ENCODE measurements at places on chromosomes 5 and 9.

DNA sequence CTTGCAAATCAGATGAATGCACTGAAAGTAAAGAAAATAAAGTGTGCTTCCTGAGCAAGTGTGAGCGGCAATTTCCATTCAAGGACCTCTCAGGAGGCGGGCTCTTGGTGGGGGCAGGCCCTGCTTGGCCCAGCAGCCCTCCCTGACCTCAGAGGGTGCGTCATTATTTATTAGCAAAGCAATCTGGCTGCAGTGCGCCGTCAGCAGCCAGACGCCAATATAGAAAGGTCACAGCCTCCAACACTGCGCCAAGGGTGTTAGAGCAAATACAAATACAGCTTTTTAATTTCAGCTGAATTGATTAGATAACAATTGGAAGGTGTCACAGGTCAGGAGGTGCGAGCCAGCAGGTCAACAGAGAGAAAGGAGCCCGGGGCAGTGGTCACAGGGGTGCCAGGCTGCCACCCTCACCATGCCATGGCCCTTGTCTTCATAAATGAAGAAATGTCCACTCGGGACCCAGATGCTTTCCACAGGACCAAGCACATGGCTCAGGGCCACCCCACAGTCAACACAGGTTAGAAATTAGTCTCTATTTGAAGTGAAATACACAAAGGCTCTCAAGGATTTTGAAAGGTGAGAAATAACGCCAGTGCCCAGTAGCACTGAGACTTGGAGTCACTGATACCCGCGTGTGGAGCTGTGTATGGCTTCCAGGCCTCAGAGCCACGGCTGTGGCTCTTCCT lies 309.8 kb downstream of the IRX2 start:
- no peak for DNase-seq

DNA sequence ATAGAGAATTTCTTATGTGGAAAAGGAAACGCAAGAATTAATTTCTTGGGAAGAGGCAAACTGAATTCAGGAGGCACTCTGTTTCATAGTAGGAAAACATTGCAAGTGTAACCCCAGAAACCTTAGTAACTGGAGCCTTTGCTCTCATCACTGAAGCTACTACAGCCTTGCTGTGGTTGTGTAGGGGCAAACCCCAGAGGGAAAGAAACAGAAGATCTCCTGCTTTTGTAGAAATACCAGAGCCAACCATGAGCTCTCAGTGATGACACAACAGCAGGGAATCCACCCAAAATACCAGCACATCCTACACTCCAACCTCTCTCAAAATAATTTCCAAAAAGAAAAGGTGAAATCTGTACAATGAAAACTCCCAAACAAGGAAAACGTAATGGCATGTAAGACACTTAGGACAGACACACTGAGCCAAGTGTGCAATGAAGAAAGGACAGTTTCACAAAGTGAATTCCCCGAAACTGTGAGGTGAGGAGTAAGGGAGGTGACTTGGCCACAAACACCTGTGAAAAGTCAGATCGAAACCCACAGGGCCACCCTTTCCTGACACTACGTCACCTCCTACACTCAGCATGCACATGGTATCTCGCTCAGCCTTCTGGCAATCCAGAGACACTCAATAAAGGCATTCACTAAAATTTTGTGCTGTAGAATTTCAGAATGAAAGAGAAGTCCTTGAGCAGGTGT lies 8.5 kb upstream of the ACSL6 start:
- no peak for DNase-seq

- DNase-seq = no peak
Observed at GRCh38 chr9:126673689-126674364, 60.1 kb downstream of the LMX1B start.

DNA sequence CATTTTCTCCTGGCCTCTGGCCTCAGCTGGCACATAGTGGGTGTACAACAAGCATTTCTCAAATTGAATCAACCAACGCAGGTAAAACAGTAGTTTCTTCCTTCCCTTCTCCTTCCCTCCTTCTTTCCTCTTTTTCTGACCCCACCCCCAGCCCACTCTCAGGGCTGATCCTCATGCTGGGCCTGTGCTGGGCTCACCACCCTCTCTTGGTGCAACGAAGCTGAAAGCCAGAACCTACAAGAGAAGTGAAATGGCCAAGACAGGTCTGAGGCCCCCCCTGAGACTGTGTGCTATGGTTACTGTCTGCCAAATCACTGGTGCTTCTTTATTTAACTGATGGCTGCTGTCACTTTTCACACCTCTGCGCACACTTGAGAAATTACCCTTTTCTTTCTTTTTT lies 53.0 kb upstream of the BOD1 start:
- DNase-seq = no peak

GRCh38 chr5:181149355-181149754 lies 2.0 kb downstream of the OR2V2 start:
- DNase-seq = no peak

- DNase-seq = no peak
Observed at GRCh38 chr5:171486613-171487012, 67.2 kb downstream of the FGF18 start.

DNA sequence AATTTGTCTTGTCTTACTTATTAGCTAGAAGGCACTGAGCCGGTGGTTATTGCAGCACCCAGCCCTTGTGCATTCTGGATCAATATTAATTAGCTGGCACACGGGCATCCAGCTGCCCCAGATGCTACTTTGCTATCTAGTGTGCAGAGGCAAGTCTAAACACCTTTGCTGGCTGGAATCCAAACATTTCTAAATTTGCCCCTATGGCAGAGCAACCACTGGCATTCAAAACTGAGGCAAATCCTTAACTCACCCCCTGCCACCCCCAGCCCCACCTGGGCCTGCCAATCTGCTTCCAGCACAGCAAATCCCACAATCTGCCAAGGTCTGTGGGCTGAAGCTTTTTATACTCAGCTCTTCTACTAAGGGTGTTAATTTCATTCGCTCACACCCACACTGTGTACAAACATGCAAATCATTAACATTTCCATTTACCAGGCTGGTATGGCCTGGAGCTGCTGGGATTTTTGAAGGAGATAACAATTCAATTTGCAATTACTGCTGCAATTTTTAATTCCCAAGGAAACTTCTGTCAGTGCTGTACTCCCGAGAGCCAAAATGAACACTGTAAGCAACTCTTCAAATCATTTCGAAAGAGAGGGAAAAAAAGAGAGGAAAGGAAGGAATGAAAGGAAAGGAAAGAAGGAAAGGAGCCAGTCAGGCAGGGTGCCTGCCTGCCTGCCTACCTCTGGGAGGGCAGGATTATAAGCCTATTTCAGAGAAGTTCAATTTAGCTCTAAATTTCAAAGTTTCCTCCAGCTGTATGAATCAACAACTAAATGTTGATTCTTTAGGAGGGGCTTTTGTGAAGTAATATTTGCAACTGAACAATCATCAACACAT lies 35.5 kb downstream of the RAPGEF1 start:
- no peak for DNase-seq

DNA sequence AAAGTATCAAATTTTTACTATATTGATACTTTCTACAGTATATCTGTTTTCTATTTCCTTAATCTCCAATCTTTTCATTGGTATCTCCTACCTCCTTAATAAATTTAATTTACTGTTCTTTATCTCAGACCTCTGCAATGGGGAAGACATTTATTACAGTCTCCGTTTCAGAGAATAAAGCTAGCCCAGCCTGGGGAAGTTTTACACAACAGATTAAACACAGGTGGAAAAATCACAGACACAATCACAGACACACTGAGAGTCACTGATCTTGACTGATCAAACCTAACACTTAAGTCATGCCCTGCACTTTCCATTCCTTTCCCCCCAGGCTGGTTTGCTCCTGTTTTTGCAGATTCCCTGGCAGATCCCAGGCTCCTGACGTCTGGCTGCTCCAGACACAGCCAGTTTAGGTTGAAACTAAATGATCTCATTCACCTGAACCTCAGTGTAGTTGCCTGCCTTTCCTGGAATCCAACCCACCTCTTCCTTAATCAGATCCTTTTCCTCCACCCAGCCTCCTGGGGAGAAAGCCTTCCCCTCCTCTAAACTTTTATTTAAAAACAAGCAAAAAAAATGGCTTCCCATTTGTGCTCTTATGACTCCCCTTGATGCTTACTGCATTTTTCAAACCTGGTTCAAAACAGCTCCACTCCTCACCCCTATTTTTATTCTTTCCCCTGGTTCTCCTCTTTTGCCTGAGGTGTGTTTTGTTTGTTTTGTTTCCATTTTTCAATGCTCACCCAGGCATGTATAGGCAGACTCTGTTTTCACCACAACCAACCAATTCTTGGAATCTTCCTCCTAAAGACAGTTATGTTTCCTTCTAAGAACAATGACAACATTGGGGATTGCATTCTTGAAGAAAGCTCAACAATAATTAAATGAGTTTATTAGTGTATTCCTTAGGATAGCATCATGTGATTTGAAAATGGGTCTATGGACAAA lies 29.5 kb upstream of the OSMR start:
- no peak for DNase-seq

DNA sequence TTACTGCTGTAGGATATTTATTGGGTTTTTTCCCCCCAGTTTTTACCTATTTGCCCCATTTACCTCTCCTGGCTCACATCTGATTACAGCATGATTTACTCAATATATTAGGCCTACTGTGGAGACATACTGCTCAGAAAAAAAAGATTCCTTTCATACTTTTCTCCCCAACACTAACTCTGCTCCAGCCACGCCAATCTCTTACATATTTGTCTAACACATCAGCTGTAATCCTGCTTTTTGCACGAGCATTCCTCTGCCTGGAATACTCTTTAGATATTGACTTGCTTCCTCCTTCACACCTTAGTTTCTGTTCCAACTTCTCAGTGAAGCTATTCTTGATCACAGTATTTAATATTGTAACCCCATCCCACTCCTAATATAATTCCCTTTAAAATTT lies 158.1 kb upstream of the VCAN start:
- peak; percentile 40 for DNase-seq

DNA sequence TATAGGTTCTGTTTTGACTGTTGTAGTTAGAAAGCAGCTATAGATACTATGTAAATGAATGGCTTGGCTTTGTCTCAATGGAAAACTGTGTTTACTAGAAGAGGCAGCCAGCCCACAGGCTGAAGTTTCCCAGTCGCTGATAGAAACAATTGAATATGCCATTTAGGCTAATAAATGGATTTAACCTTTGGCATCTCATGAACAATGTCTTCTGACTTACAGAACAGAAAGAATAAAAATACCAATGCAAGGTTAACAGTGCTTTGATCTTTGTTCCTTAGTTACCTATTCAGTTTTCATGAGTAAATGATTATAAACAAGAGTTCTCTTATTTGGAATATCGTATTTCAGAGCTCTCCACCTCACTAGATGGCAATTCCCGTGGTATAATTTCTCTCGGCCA lies 120.6 kb downstream of the PAM start:
- no peak for DNase-seq

DNA sequence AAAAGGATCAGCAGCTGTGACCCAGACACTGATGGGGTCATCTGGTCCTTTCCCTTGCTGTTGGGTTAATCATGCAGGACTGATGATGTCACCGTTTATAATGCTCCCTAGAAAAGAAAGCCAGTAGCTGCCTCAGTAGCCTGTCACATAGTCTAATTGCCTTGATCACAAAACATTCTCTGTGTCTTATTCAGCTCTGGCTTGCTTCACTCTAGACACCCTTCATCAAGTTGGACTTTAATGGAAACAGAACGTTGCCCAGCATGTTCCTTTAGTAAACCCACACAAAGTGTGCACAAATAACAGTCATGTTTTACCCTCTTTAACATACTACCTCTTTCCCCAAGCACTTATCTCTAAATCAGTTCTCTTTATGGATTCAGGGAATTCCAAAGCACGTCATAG lies 170.8 kb downstream of the SGCD start:
- peak; percentile 65 for DNase-seq

- no peak for DNase-seq
Observed at GRCh38 chr5:1509346-1510085, 14.2 kb downstream of the LPCAT1 start.

DNA sequence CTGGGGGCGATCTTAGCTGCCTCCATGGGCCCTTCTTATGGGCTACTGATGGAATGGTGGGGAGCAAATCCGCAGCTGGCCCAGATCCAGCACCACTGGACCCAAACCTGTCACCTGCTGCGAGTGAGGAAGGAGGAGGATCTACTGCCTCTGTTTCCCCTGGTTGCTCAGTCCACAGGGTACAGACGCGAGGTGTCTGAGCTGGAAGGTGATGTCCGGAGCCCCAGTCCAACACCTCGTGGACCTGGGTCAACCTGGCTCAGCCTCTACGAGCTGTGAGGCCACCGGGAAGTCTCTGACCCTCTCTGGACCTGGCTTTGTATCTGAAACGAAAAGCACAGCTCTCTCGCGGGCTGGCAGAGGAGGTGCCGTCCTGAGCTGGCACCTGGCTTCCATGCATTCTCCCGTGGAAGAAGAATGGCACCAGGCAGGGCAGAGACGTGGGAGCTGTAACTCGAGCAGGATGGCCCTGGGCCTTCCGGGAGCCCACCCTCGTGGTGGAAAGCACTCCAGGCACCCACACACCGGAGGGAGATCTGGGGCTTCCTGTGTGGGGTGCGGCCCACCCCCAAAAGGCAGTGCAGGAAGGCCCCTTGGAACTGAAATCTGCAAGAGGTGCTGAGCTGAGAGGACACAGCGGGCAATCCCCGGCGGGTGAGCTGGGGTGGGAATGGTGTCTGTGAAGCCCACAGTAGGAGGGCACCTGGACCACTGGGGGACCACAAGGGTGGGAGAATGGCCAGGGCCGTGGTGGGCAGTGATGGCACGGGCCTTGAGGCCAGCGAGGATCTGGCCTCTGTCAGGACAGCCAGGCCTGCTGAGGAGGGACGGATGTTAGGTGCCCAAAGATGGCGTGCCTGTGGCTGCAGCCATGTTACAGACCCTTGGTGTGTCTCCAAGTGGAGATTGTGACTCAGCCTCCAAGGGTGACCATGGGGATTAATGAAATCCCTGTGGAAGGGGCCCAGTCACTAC lies 133.4 kb downstream of the OLFM1 start:
- DNase-seq = no peak

GRCh38 chr5:142402752-142403318 lies 78.0 kb upstream of the SPRY4 start:
- no peak for DNase-seq

DNA sequence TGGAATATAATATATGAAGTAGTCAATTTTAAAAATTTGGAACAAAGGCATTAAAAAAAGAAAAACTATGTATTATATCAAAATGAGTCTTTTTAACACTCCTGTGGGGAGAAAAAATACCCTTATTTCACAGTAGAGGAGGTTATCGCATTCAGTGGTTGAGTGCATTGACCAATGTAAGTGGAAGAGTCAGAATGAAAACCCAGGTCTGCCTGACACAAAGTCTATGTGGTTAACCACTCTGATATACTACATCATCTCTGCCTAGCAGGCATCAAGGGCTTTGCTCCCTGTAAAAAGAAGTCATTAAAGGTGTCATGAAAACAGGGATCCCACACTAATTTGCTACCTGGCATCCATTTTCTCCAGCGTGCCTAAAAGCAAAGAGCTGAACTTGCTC lies 417.2 kb upstream of the C9orf72 start:
- no peak for DNase-seq

- no peak for DNase-seq
Observed at GRCh38 chr5:14216372-14216771, 73.2 kb downstream of the TRIO start.

- no peak for DNase-seq
Observed at GRCh38 chr5:135133698-135134515, 99.9 kb upstream of the PITX1 start.

DNA sequence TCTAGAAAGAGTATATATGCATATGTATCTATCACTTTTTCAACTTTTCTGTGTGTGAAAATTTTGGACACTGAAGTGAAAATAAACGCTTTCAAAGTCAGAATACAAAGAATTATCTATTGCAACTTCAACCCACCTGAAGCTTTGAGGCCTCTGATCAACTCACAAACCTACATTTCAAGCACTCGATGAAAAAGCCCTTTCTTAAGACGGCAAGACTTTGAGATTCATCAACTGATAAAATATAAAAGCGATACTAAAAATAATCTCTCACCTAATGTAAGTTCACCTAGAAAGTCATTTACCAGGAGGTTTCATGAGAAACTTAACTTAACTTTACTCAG lies 1.2 kb downstream of the GOLPH3 start:
- DNase-seq = no peak
